ENCODE measurements at places on chromosomes 3 and 15. TPM values are rescaled to one million over a fixed set of nuclear protein-coding genes. Genes with fewer than 3 reads are reported as not detected.

DNA sequence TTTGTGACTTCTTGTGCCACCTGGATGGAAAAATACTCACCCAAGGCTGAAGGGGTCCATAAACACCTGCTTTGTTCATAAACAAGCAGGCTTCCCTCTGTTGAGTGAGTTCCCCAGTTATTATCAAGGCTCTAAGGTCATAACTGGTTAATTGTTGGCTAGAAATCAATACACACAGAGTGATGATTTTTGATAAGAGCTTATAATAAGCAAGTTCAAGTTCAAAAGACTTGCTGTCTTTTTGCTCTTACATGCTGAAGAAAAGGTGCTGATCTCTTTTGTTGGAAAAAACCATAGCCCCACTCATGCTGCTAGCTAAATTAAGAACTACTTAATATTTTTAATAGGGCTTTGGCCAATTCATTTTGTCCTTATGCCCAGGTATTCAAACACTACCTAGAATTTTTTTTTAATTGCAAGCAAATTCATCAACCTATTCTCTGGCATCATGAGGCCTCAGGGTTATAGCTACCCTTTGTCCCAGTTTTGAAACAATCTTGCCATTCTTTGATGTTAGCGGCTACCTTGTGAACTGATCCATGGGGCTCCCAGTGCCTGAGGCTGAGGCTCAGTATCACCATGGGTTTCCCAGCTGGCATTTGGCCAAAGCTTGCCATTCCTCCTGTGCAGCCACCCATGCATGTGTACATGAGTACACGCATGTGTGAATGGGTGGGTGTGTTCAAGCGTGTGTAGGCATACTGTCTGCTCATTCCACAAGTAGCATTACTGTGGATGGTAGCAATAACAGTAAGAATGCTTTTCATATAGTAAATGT is 127.6 kb upstream of the LPP start:
- no peak for DNase-seq

GRCh38 chr3:127749361-127749760 is 73.0 kb downstream of the MGLL start:
- DNase-seq: peak; percentile 11

- no peak for DNase-seq
Observed at GRCh38 chr15:36571301-36571700, 8.1 kb upstream of the CDIN1 start.

GRCh38 chr3:184506561-184506991 is 55.0 kb upstream of the EPHB3 start:
- no peak for DNase-seq

DNA sequence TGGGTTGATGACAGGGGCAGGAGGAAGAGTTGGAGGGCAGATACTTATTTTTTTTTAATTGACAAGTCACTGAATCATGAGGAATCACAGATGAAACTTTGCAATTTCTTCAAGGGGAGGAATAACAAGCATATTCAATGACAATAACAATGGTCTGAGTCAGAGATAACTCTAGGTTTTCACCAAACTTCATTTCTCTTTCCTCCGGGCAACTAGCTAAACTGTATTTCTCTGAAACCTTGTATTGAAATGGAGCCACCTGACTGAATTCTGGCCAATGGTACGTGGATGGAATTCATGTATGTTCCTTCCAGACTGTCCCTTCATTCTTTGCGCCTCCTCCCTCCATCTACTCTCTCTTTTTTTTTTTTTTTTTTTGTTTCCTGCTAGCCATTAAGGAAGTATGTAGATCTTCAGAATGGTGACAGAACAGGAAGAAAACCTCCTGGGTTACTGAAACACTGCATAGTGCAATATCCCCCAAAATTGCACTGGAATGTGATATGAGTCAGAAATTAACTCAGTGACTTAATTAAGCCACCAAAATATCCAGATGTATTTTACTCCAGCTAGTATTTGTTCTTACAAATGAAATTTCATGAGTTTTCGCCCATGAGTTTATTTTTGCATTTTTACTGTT is 495.4 kb downstream of the OTOL1 start:
- DNase-seq: no peak

GRCh38 chr3:3165241-3165640 is 14.2 kb downstream of the CRBN start:
- DNase-seq: no peak

- DNase-seq: no peak
Observed at GRCh38 chr15:41597787-41598186, 38.8 kb downstream of the TYRO3 start.

- DNase-seq: no peak
Observed at GRCh38 chr3:27723001-27723445, 900 bp upstream of the EOMES start.

GRCh38 chr15:87200149-87200548 is 1056.4 kb downstream of the NTRK3 start:
- no peak for DNase-seq

GRCh38 chr3:157086060-157086750 is 73.7 kb downstream of the CCNL1 start:
- no peak for DNase-seq

DNA sequence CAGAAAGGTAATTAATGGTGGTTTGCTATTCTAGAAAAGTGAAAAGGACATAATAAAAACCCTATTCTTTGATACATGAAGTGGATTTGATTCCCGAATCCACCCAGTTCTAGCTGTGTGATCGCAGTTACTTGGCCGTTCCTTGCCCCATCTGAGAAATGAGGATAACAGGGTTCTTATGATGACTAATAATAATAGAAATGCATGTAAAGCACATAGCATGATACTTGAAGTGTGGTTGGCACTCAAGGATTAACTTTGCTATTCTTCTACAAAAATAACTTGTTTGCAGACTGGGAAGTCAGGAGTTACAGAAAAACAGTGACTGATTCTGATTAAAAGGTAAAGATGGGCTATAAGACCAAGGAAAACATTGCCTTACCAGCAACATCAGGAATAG is 26.8 kb downstream of the PARL start:
- DNase-seq: no peak

DNA sequence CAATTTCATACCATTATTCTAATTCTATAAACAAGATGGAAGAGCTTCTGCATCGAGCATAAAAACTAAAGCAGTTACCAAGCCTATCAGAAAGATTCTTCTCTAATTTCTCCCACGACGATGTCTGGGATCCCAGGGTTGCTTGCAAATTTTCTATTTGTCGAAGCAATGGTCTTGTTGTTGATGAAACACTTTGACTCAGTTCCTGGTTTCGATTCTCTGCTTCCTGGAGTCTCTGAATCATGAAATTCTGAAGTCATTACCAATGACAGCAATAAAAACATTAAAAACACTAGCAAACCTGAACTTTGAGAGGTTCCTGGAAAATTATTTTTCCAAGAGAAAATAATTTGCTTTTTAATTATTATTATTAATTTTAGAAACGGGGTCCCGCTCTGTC is 18.7 kb downstream of the TMF1 start:
- DNase-seq: no peak

DNA sequence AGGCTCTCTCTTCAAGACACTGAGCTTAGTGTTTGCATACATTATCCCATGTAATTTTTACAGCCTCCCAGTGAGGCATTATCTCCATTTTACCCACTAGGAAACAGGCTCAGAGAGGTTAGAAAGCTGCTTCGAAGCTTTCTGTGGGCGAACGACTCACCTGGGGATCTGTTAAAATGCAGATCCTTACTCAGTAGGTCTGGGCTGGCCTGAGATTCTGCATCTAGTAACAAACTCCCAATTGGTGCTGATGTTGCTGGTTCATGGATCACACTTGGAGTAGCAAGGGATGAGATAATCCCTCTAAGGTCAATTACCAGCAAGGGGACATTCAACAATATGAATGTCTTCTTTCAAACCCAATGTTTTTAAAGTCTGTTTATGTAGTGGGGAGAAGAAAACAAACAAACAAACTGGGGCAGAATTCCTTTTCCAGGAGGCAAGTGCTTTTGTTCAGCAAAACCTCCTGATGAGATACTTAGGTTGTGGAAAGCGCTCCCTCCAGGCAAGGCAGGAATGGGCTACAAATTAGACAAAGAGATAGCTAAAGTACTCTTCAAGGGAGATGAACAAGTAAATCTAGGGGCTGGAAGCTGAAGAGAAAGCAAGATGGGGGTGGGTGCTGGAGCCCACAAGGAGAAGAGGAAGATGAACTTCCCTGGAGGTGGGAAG is 311.9 kb downstream of the SHQ1 start:
- no peak for DNase-seq

- no peak for DNase-seq
Observed at GRCh38 chr3:182605882-182606611, 187.3 kb upstream of the ATP11B start.

DNA sequence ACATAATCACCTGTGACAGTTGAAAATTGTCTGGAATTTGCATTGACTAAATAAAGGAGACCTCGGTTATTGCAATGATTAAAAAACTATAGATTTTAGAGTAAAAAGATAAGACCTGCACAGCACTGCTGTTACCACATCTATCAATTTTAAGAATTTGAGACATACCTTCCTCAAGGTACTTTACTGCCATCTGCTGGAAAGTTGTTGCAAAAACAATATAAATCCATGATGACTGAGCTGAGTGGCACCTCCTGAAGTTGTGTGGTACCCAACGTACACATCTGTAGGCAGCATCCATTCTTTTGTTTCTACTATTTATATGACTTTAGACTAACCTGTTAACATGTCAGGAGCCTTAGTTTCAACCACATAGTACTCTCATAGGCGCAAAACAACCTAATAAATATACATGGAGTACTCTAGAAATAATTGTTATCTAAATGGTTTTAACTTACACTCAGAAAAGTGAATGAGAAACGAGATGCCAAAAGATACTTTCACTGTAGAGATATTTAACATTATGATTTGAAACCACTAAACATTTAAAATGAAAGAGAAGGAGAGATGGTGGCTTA is 106.7 kb downstream of the GHSR start:
- DNase-seq: no peak

DNA sequence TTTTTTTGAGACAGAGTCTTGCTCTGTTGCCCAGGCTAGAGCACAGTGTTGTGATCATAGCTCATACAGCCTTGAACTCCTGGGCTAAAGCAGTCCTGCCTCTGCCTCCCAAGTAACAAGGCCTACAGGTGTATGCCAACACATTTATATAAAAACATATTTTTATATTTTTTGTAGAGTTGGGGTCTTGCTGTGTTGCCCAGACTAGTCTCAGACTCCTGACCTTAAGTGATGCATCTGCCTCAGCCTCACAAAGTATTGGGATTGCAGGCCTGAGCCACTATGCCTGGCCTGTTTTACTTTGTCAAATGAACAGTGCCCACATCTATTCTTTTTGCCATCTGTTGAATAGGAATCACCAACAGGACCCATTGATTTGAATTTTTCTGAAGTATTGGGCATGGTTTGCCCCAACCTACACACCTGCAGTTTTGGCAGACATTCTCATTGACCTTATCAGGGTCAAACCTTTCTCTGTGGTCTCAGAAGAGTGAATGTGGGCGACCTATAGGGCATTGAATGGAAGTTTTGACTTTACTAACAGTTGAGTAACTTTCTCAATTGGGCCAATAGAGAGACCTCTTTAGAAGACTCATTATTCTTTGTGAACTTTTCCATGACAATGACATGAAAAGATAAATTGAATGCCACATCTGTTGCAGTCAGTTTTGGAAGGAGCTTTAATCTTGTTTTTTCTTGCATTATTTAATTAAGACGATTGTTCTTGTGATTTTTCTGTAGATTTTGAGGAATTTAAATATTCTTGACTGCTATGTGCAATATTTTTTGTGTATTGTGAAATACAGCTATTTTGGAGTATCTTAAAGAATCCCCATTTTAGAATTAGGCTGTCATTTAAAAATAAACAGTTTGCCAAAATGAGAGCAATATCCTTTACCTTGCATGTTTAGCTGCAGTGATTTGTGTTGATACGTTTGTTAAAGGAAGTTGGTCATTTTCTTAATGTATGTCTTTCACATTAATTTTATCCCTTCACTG is 2.7 kb downstream of the IREB2 start:
- DNase-seq: no peak

- no peak for DNase-seq
Observed at GRCh38 chr15:54273928-54274327, 295.7 kb downstream of the UNC13C start.

- DNase-seq: no peak
Observed at GRCh38 chr3:172856795-172857742, 106.5 kb downstream of the ECT2 start.

- peak; percentile 92 for DNase-seq
Observed at GRCh38 chr15:83446904-83447709, at the start of gene SH3GL3. Gene SH3GL3 (plus strand): TSS chr15:83447341. CDS start chr15:83447534, 193 bp downstream.

- DNase-seq: no peak
Observed at GRCh38 chr15:48855501-48856440, 22.2 kb upstream of the EID1 start.

- DNase-seq: no peak
Observed at GRCh38 chr3:149435996-149436885, 38.3 kb upstream of the TM4SF4 start.

- no peak for DNase-seq
Observed at GRCh38 chr3:129046037-129046731, 14.4 kb upstream of the GP9 start.

DNA sequence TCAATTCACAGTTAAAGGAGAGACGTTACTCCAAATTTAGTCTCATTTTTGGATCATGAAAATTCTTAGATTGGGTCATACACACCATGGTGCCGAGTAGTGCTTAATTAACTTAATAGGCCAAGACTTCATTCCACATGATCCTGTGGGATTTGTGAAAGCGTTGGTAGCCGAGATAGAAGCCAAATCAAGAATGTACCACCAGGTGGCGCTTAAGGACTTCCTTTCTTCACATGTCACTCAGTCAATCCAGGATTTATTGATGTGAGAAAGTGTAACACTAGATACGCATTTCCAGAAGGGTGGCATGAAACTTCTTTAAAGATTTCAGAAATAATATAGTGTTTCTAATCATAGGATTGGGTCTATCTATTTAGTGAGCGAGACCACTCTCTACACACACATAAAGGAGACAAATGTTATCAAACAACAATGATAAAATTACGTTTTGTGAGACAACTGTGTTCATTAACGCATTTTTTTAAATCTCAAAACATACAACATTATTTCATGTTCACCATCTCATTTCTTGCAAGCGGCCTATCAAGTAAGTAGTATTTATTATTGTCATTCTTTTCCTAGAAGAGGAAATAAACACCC is 436.1 kb downstream of the CHL1 start:
- DNase-seq: no peak

DNA sequence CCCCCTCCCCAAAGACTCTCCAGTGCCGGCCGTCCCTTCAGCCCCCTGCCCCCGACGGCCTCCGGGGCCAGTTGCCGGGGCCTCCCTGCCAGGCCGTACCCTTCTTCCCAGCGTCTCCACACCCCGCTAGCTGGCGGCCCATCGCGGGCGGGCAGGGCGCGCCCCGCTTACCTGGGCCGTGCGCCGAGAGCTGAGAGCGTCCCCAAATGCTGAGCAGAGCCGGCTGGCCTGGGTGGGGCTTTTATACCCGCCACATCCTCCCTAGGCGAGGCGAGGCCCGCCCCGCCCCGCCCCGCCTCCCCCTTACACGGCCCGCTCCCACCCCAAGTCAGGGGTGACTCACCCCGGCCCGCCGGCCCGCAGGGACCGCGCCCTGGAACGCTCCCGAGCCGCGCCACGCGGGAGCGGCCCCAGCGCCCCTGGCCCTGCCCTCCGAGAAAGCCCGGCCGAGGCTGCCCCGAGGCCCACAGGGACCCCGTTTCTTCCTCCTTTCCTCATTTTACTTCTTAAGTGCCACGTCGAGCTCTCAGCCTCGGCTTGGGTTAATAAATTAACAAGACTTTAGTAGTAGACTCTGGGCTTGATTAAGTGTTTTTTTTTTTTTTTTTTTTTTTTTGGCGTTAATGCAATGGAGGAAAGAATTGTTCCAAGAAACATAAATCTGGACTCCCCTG is at the start of gene ANXA2:
Gene ANXA2 (minus strand): TSS at position 215 of the 674 bp plus-strand sequence. CDS start 11,911 bp downstream, outside the sequence.
- DNase-seq: peak; percentile 95

Gene C3orf49
- not detected for total RNA-seq

Gene NEO1
- total RNA-seq: 12.7 TPM

Gene SLC9C1
- total RNA-seq: not detected

Gene RPP25
- 10.7 TPM for total RNA-seq

Gene CPLX3
- total RNA-seq: not detected

Gene STX19
- not detected for total RNA-seq

Gene GPR62
- total RNA-seq: not detected

All from mesenteric fat pad (tissue), 1 donor.